ENCODE measurements at places on chromosomes 16 and 17. TPM values are rescaled to one million over a fixed set of nuclear protein-coding genes. Genes with fewer than 3 reads are reported as not detected.

DNA sequence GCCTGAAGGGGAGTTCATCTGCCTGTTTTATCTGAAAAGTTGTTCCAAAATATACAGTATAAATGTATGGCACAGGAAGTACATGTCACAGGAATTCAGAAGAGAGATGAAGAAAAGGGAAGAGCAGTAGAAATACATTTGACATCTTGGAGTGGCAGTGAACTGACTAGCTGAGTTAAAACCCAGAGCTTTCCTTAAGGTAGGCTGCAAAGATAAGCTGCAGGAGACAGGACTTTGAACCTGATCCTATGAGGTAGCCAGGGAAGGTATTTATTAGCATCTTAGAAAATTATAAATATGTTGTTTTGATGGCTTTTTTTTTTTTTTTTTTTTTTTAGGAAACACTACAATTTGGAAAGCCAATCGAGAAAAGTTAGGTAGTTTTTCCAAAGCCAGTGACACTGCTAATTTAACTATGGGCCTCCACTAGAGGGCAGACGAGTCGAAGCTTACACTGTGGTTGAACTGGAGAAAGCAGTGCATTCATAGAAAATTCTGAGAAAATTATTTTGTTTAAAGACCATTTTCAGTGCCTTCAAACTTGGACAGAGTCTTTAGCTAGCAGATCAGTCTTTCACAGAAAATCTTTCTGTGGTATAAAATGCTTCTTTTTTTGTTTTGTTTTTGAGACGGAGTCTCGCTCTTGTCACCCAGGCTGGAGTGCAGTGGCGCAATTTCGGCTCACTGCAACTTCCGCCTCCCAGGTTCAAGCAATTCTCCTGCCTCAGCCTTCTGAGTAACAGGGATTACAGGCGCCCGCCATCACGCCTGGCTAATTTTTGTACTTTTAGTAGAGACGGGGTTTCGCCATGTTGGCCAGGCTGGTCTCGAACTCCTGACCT is 122.3 kb downstream of the SSH2 start:
- peak; percentile 60 for DNase-seq

Gene AGRP
- total RNA-seq = not detected

DNA sequence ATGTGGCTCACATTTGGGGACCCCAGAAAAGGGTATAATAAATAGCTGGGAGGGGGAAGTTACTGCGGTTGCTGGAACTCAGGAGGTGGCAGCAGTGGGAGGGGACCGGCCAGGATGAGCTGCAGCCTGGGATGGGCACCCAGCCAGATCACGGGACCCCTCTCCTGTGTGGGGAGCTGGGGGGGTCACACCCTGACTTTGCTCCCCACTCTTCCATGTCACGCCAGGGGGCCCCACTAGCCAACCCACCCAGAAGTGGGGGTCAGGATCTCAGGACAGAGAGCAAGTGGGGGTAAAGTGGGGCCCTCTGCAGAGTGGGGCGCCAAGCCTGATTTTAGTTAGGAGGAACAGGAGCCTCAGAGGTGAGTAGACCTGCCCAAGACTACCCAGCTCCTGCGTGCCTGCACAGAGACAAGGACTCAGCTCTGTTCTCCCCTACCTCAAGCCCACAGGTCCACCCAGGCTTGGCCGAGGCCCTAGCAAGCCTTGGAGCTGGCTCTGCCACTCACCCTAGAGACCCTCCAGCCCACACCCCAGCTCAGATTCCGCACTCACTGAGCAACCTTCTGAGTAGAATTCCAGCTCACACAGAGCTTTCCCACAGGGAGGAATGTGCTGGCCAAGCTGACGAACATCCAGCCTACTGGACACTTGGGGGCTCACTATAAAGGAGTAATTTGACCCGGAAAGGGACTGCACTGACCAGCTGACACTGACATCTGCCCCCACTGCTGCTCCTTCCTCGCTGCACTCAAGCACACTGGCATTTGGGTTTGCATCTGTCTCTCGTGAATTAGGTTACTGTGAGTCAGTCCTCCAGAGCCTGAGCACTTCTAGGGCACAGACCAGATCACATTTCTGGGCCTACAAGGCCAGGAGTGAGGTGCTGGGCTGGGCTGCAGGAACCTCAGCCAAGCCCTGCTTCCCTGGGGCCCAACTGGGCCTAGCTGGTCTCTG is 310.1 kb downstream of the C16orf95 start:
- peak; percentile 35 for DNase-seq

DNA sequence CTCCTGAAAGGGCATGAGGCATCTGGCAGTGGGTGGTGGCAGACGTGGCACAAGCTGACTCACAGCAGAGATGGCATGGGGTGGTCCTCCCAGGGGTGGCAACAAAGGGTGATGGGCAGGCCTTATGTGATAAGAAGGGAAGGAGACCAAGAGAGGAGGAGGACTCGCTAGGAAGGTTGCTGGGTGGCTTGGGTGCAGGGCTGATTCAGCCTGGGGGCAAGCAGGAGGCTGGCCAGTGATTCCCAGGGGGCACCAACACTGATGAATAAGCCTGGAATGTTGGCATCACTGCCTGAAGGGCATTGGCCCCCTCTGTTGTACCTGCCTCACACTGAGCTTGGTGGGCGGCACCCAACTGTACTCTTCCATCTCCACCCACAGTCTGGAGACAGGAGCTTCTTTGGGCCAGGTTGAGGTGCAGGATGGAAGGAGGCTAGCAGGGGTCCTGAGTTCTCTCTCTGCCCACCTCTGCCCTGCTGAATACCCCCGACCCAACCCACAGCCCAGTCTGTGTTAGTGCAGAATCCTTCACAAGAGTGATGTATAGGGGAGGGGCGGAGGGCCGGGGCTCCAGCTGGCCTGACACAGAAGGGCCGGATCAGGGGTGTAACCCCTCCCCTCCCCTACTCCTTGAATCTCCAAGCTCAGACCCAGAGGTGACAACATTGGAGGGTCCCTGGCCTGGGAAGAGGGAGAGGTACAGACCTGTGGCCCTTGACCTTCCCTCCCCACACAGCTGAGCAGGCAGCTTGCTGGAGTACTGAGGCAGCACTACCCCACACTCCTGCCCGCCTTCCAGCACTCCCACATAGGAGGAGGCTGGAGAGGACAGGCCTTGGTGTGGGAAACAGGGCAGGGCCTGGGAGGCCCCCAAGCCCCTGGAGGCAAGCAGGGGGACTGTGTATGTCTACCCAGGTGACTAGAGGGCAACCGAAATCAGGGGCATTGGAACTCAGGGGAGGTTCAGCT is 2.6 kb downstream of the STAC2 start:
- DNase-seq = no peak

Gene QRICH2
- total RNA-seq = 2.0 TPM

- no peak for DNase-seq
These were observed 213.1 kb upstream of the PSMD7 start for GRCh38 chr16:74083541-74083940.

DNA sequence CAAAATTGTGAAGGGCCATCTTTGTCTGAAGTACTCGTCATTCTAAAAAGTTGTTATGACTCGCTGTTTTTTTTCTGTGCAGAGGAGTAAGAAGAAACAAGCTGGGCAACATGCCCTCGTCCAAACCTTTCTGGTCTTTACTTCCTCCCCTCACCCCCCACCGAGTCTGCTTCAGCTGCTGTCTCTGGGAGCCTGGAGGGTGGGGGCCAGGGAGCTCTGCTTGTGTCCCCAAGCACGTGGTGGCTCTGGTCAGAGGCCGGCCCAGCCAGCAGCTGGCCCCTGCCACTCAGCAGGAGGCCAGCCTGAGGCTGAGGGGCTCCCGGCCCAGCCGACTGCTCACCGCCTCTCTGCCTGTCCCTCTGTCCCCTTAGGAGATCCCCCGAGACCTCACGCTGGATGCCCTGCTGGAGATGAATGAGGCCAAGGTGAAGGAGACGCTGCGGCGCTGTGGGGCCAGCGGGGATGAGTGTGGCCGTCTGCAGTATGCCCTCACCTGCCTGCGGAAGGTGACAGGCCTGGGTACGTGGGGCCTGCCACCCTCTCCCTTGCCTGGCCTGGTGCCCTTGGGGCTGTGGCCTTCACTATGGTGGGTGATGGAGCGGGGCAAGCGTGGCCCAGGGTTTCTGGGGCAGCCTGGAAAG is 53.7 kb upstream of the LGALS9 start:
- DNase-seq = peak; percentile 71

DNA sequence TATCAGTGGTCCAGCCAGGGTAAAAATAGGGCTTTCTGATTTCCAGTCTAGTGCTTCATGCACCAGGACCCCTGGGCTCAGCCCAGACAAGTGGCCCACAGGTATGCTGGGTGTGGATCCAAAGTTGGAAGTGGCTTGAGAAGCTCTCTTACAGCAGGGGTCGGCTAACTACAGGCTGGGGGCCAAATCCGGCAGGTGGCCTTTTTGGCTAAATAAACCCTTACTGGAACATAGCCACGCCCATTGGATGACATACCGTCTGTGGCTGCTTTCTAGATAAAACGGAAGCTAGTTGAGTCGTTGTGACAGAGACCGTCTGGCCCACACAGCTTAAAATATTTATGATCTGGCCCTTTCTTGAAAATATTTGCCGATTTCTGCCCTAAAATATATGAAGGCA is 119.0 kb upstream of the CDC42EP4 start:
- peak; percentile 64 for DNase-seq

Gene ASPA
- total RNA-seq = 5.1 TPM

- DNase-seq = no peak
These were observed 36.8 kb downstream of the CBFA2T3 start for GRCh38 chr16:88939972-88940861.

GRCh38 chr17:37405955-37406634 is 541 bp downstream of the ACACA start:
- no peak for DNase-seq

Gene TBC1D3E
- not detected for total RNA-seq

DNA sequence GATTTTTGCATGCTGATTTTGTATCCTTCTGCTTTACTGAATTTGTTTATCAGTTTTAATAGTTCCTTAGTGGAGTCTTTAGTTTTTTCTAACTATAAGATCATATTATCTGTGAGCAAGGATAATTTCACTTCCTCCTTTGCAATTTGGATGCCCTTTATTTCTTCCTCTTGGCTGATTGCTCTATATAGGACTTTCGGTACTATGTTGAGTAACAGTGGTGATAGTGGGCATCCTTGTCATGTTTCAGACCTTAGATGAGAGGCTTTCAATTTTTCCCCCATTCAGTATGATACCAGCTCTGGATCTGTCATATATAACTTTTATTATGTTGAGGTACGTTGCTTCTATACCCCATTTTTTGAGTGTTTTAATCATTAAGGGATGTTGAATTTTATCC is 224.5 kb upstream of the CNTNAP4 start:
- DNase-seq = no peak

Gene HOXB5
- total RNA-seq = 27.0 TPM

Gene CHST4
- total RNA-seq = not detected

- no peak for DNase-seq
These were observed 9.1 kb upstream of the PSMC3IP start for GRCh38 chr17:42586514-42587230.

All from kidney (tissue), 22 donors.